NCI-H2227 treated with DMSO at 0.1 percent for 48 hours (cell line): ENCODE measurements at places on chromosomes 13 and 19.
A peak's percentile ranks its signal among the peaks of the same experiment; 100 is the strongest.

- DNase-seq, result no peak
Measured at GRCh38 chr19:35119091-35119490, 3.5 kb downstream of the FXYD3 start.

- no peak for DNase-seq
Measured at GRCh38 chr13:98366959-98367358, 189.9 kb upstream of the RNF113B start.

DNA sequence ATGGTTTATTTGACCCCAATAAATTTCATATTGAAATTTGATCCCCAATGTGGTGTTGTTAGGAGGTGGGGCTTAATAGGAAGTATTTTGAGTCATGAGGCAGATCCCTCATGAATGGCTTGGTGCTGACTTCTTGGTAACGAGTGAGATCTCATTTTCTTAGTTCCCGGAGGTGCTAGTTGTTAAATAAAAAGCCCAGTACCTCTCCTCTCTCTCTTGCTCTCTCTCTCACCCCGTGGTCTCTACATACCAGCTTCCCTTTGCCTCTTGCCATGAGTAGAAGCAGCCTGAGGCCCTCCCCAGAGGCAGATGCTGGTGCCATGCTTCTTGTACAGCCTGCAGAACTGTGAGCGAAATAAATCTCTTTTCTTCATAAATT lies 39.4 kb upstream of the KATNAL1 start:
- DNase-seq, result no peak

GRCh38 chr13:73090116-73090822 lies 31.5 kb downstream of the KLF5 start:
- peak; percentile 2 for DNase-seq

- no peak for DNase-seq
Measured at GRCh38 chr19:12481781-12482508, 2.7 kb downstream of the ZNF709 start.

DNA sequence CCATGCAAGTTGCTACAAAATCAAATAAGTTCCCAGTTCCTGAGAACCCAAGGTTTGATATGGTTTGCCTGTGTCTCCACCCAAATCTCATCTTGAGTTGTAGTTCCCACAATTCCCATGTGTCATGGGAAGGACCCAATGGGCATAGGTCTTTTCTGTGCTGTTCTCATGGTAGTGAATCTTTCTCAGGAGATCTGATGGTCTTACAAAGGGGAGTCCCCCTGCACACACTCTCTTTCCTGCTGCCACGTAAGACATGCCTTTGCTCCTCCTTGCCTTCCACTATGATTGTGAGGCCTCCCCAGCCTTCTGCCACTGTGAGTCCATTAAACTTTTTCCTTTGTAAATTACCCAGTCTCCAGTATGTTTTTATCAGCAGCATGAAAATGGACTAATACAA lies 28.5 kb upstream of the TSHZ3 start:
- DNase-seq, result no peak

DNA sequence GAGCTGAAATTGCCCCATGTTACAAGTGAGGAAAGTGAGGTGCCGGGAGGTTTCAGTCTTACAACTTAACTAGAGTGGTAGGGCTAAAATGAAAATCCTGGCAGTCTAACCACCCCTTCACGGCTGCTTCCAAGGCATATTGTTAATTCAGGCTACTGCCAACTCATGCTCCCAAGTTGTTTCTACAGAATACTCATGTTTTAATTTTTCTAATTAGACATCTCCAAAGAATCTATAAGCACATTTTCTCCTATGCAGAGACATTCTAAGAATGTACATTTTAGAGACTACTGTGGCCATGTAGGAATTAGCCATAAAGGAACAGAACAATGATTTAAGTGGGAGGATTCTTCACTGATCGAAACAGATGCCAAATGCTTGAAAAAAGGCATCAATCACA lies 7.0 kb upstream of the TSC22D1 start:
- no peak for DNase-seq

DNA sequence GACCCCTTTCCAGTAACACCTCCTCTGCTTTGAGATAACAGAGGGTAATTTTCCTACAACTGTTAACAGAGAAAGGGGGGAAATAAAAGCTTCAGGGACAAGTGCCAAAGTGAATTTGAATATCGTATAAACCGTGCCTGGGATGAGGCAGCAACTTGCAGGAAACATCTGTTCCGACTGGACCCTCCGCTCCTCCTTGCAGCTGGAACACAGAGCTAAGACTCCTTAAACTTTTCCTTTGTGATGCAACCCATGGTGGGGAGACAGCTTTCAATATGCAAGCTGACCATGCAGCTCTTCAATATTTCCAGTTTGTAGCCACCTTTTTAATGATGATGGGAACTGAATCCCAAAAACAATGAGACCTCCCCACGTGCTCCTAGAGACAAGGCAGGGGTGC lies 432.6 kb downstream of the ZNF536 start:
- DNase-seq, result no peak

- no peak for DNase-seq
Measured at GRCh38 chr19:22517496-22518411, 95.6 kb upstream of the ZNF98 start.

DNA sequence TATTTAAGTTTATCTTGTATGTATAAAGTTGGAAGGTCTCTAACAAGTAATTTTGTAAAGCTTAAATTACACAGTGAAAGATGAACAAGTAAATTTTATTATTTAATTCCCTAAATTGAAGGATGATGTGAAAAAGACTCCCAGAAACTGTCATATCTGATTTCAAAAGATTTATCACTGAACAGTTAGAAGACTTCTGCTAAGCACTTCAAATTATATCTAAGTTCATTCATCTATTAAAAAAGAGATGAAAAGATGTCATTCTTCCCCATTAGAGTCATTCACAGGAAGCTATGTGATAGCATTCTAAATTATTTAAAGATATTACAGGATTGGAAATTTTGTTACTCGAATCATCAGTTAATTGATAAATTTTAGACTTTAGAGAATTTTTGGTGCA lies 359.4 kb downstream of the ITGBL1 start:
- DNase-seq, result no peak

DNA sequence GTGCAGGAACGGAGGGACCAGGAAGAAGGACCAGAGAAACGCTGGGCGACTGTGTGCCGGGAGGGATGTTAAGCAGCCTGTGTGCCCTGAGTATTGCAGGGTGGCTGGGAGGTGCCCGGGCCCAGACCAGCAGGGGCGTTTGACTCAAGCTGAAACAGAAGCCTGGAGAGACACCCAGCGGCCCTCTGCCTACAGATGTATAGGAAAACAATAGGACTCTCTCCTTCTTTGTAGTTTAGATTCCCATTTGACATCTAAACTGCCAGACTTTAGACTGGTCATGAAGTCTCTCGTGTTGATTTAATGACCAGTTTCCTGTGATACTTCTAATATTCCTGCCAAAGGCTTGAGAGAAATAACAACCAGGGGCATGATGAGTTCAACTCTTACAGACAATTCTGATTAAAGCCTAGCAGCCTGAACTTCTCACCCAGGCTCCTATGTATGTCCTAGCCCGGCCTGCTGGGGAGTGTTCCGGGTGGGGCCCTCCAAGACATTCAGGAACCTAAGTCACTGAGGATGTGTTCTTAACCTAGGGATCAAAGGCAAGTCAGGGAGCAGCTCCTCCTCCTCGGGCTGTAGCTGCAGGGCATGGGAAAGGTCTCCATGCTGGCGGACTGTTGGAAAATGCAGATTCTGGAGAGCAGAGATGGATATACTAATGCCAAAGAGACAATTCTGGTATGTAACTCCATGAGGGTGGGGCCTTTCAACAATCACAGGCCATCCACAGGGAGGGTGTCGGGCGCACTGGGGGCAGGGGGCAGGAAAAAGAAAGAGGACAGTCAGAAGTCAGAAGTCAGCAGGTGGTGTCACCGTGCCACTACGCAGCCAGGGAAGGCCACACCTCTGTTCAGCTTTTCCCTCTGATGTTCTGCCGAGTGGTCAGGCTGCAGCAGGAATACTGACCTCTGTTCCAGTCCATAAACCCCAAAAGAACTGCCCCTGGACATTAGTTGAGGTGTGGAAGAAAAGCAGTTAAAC lies 131.8 kb downstream of the STARD13 start:
- DNase-seq, result no peak

DNA sequence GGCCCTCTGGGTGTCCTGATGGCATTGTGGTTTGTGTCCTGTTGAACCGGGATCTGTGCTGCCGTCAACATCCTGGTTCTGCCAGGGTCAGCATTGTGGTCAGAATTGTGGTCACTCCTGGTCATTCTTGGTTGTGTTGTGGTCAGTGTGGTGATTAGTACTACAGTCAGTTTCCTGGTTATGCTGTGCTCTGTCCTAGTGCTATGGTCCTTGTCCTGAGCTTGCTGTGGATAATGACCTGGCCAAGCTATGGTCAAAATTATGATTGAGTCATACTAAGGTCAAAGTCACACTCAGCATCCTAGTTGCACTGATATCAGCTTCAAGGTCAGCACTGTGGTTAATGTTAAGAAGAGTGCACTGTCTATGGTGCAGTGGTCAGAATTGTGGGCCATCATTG lies 4.5 kb upstream of the OLFM2 start:
- DNase-seq, result no peak

GRCh38 chr19:8973501-8974091 lies 36.6 kb downstream of the MUC16 start:
- DNase-seq, result no peak
